ENCODE measurements at places on chromosomes 3 and 15.

DNA sequence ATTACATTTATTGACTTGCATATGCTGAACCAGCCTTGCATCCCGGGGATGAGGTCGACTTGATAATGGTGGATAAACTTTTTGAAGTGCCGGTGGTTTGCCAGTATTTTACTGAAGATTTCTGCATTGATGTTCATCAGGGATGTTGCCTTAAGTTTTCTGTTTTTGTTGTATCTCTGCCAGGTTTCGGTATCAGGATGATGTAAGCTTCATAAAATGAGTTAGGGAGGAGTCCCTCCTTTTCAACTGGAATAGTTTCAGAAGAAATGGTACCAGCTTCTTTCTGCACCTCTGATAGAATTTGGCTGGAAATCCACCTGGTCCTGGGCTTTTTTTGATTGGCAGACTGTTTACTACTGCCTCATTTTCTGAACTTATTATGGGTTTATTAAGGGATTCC is 250.8 kb downstream of the TBC1D5 start:
- no peak for DNase-seq

GRCh38 chr3:137588871-137589270 is 175.2 kb upstream of the SOX14 start:
- DNase-seq: no peak

DNA sequence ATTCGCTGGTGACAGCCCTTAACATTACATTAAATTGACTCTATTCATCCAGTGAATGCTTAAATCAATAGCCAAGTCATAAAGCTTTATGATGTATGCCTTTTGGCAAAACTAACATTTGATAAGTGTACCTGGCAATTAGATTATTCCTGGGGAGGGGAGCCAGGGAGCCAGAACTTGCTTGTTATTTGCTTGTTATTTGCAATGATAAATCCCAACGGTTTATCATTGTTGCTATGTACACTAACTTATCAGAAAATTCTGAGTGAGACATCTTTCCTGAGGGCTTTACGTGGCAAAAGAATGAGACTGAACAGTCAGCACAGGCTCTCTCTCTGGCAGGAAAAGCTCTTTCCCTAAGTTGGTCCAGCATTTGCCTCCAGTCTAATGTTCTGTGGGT is 35.8 kb upstream of the FBN1 start:
- no peak for DNase-seq

GRCh38 chr15:28096670-28097431 is 2.3 kb downstream of the OCA2 start:
- DNase-seq: no peak

- no peak for DNase-seq
Measured at GRCh38 chr3:3745693-3746092, 53.5 kb upstream of the LRRN1 start.

DNA sequence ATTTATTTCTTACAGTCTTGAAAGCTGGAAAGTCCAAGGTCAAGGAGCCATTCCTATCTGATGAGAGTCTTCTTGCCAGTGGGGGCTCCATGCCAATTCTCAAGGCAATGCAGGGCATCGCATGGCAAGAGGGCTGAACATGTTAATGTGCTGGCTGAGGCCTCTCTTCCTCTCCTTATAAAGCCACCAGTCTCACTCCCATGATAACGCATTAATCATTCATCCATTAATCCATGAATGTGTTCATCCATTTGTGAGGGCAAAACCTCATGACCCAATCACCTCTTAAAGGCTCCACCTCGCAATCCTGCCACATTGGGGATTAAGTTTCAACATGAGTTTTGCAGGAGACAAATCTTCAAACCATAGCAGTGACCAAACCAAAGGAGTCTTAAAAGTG is 118.3 kb downstream of the PROS1 start:
- no peak for DNase-seq
